ENCODE measurements at places on chromosomes 2 and 18. TPM values are rescaled to one million over a fixed set of nuclear protein-coding genes. Genes with fewer than 3 reads are reported as not detected.

CYS1 gene
- polyA plus RNA-seq = 14.6 TPM

ARHGAP28 gene
- polyA plus RNA-seq = 22.5 TPM

GRHL1 gene
- 0.83 TPM for polyA plus RNA-seq

EGR4 gene
- polyA plus RNA-seq = not detected

FKBP7 gene
- 40.2 TPM for polyA plus RNA-seq

PARD6G gene
- polyA plus RNA-seq = 5.2 TPM

FNDC4 gene
- polyA plus RNA-seq = 7.5 TPM

TGFA gene
- polyA plus RNA-seq = 0.85 TPM

GALR1 gene
- polyA plus RNA-seq = 0.01 TPM

UGT1A7 gene
- polyA plus RNA-seq = not detected

TMEM87B gene
- polyA plus RNA-seq = 11.8 TPM

DNA sequence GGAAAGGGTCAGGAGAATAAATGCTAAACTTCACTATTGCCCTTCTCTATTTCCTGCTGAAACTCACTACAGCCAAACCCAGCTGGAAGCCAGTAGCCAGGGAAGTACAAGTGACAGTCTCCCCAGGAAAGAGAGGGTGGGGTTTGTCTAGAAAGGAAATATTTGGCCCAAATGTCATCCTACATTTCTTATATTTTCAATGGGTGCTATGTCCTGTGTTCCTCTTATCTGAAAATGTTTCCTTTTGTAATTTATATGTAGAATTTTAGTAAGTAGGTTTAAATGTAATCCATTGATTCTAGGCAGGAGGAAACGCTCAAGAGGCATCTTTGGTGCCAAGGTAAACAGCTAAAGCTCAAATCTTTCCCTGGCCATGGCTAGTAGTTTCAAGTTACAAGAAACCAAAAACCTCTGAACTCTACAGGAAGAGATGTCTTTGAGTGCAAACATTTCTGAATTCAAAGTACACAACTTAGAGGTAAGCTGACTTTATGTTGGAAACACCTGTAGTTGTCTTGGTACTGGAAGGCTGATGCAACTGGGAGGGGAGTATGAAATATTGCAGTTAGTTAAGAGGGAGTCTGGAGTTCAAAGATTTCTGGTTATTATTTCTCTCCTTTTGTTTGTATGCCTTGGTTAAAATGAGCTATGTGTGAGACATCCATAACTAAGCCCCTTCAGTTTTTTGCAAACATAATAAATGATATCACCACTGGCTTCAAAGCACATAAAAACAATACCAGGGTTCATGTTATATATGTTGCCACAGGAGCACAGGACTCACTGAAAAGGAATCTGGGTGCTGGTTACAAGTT lies 356.1 kb upstream of the ZC3H15 start:
- no peak for DNase-seq

DNA sequence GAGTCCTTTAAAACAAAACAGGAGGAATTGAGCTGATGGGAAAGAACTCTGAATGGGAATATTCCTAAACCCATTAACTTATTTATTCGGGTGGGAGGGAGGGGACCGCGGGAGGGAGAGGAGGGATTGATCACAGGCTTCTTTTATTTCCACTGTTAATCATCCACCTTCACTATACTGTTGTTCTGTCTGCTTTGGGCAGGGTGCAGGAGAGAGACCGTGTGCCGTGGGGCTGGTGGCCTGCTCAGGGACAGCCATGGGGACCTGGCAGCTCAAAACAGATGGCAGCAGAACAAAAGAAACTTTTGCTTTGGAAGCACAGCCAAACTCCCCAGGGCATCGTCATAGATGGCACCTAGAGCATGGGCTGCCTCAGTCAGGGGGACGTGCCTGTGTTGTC lies 195.3 kb downstream of the MGAT5 start:
- no peak for DNase-seq

- no peak for DNase-seq
These were observed 289.2 kb downstream of the TDRD15 start for GRCh38 chr2:21412944-21413443.

- no peak for DNase-seq
These were observed 861 bp downstream of the LTBP1 start for GRCh38 chr2:32947484-32948143.

DNA sequence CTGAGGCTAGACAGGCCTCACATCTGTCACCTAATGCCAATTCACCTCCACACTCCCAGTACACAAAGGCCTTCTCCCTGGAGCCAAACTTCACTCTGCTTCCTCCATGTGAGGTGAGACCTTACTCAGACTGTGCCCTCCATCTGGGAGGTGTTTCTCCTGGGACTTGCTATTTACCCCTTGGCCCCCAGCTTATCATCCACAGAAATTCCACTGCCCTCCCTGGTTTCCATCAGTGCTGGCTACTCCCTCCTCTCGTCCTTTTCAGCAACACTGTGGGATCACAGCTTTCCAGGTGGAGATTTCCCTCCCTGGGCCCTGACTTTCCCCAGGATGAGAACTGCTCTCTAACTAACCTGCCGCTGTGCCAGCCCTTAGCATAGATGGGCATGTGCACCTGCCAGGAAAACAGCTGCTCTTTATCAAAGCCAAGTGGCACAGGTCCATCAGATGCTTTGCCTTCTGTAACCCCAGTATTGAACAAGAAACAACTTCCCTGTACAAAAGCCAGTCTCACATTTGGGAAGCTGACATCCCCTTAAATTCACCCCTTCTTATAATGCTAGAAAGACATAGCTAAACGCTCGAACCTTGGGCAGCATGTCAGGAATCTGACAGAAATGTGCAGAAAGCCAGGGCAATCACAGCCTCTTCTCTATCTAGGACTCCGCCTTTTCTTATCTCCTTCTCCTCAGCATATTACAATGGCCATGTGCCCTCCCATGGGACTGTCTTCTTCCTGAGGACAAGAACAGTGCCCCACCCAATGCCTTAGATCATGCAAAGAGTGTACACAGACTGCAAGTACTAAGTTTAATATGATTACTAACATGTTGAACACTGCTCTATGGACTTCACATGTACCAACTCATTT lies 535.5 kb upstream of the ID2 start:
- DNase-seq = no peak

GRCh38 chr2:73746877-73747208 lies 9.7 kb upstream of the TPRKB start:
- no peak for DNase-seq

DNA sequence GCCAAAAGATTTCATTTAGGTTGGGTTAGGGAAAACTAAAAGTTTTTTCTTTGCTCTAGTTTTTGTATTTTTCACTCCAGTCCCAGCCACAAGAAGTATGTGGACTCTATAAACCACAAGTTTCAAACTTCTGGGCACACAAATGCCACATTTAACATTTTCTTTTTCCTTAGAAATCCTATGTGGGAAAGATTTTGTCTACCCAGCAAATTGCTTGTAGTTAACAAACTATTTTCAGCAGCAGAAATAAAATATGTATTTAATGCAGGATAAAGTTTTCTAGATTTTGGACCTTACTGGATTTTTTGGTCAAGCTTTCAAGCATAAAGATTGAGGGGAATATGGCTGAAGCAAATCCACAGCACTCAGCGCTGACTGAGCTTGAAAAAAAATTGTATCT lies 9.1 kb downstream of the ERICH2 start:
- DNase-seq = no peak

DNA sequence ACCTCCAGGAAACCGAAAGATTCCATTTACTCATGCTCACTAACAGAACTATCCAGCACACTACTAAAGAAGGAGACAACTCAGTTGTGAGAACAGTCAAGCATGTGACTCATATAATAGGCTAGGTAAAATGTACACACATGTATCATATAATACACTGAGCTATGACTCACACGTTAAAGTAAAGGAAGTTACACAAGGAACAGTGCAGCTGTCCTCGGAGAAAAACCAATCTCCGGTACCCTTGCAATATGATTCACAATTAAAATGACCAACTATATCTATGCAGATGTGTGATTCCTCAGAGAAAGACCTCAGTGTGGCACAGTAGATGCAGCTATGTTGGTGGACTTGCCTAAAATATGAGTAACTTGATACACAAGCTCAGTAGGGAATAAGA lies 76.5 kb downstream of the STRN start:
- DNase-seq = no peak

DNA sequence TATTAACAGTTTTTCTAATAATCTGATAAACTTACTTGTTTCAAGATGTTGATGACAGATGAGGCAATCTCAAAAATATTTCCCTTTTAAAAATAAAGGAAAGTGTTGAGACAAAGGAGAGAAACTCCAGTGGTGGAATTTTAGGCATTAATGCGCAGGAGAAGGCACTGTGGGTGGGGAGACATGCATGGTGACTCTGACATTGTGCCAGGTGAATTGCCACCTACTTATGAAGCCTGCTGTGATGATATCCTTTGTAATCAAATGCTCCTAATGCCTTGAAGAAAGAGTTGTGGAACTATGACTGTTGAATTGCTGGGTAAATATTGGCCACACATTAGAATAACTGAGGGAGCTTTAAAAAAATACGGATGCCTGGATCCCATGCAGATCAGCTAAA lies 101.4 kb downstream of the PLA2R1 start:
- no peak for DNase-seq

- no peak for DNase-seq
These were observed 677.8 kb downstream of the TSN start for GRCh38 chr2:122433123-122433754.

DNA sequence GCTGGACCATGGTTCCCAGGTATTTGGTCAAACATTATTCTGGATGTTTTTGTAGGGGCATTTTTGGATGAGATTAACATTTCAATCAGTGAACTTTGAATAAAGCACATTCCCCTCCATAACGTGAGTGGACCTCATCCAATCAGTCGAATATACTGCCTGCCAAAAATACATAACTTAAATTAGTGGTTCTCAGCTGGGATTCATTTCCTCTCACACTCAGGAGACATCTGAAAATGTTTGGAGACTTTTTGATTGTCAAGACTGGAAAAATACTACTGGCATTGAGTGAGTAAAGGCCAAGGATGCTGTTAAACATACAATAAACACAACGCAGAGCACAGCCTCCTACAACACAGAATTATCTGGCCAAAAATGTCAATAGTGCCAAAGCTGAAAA lies 198.2 kb downstream of the MYO1B start:
- no peak for DNase-seq

Measured in forelimb muscle (tissue), 1 donor.